ENCODE measurements at places on chromosomes 7 and 10. TPM values are rescaled to one million over a fixed set of nuclear protein-coding genes. Genes with fewer than 3 reads are reported as not detected.

DNA sequence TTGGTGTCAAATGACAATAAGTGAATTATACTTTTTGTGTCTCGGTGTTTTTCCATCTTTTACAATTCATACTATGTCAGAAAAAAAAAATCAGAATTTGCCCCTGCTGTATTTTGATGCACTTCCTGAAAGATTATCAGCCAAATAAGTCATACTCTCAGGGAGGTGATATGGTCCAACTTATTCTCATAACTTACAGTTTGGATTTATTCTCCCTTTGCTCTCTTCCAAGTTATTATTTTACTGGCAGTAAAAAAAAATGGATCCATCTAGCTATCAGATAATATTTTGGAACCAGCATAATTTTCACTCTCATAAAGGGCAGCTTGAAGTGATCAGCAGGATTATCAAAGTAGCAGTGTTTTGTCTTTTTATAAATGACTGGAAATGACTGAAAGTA, 337.1 kb downstream of the BMPER start:
- no peak for DNase-seq

DNA sequence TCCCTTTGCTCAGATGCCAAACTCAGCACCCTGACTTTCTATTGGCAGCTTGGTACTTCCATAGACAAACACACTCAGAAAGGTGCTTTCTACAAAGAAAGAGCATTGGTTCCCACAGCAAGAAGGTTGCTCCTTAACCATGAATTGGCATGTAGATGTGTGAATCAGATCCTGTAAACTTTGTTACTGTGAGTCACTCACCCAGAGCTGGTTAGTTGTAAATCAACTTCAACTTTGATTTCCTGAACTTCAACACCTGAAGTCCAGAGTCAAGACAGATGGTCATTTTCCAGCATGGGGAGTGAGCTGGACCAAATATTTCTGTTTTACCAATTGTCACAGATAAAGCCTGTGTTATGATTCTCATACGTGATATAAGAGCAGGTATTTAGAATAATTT, 797.2 kb downstream of the TNS3 start:
- no peak for DNase-seq

GRCh38 chr7:80387634-80388193, 124.2 kb downstream of the GNAT3 start:
- DNase-seq = no peak

DNA sequence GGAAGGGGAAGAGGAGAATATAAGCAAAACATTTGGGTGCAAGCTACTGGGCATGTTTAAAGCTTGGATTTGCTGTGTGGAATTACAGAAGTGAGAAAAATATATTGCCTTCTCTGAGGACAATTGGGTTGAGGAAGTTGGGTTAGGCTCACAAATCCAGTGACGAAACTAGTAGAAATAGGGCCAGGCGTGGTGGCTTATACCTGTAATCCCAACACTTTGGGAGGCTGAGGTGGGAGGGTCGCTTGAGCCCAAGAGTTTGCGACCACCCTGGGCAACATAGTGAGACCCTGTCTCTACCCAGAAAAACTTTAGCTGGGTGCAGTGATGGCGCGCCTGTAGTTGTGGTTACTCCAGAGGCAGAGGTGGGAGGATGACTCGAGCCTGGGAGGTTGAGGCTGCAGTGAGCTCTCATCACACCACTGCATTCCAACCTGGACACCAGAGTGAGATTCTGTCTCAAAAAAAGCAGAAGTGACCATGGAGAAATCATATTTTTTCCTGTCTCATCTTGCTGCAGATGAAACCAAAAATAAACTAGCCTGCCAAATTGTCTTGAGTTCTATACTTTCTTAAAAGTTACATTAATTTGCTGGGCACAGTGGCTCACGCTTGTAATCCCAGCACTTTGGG, 22.4 kb downstream of the NRBF2 start:
- DNase-seq = no peak

GRCh38 chr10:35545079-35545657, 60.0 kb upstream of the GJD4 start:
- no peak for DNase-seq

DNA sequence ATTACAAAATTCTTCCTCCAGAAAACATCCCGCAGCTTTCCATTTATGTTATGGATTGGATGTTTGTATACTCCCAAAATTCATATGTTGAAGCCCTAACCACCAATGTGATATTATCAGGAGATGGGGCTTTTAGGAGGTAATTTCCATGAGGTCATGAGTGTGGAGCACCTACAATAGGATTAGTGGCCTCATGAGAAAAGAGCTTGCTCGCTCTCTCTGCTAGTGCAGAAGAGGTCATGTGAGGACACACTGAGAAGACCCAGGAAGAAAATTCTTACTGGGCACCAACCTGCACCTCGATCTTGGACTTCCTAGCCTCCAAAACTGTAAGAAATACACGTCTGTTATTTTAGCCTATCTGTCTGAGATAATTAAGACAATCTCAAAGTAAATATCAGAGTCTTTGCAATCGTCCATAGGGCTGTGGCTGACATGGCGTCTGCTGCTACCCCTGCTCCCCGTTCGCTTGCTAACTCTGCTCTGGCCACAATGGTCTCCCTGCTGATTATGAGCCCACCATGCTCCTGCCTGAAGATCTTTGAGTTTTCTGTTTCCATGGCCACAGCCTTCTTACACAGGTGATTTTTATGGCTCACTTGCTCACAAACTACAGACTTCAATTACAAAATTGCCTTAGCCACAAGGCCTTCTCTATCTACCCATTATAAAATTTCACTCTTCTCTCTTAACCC, 333.3 kb downstream of the CACNA2D1 start:
- no peak for DNase-seq

- no peak for DNase-seq
Measured at GRCh38 chr7:142964502-142965246, 2.5 kb upstream of the KEL start.

- DNase-seq = no peak
Measured at GRCh38 chr7:27409311-27409710, 166.7 kb downstream of the EVX1 start.

- no peak for DNase-seq
Measured at GRCh38 chr7:144830024-144830785, 5.6 kb downstream of the TPK1 start.

VAX1 gene
- not detected for polyA plus RNA-seq

Measured in left renal cortex interstitium (tissue), 4 donors.